ENCODE measurements at places on chromosomes 7 and 10.

GRCh38 chr10:108639010-108639409 lies 1284.3 kb downstream of the XPNPEP1 start:
- no peak for DNase-seq

DNA sequence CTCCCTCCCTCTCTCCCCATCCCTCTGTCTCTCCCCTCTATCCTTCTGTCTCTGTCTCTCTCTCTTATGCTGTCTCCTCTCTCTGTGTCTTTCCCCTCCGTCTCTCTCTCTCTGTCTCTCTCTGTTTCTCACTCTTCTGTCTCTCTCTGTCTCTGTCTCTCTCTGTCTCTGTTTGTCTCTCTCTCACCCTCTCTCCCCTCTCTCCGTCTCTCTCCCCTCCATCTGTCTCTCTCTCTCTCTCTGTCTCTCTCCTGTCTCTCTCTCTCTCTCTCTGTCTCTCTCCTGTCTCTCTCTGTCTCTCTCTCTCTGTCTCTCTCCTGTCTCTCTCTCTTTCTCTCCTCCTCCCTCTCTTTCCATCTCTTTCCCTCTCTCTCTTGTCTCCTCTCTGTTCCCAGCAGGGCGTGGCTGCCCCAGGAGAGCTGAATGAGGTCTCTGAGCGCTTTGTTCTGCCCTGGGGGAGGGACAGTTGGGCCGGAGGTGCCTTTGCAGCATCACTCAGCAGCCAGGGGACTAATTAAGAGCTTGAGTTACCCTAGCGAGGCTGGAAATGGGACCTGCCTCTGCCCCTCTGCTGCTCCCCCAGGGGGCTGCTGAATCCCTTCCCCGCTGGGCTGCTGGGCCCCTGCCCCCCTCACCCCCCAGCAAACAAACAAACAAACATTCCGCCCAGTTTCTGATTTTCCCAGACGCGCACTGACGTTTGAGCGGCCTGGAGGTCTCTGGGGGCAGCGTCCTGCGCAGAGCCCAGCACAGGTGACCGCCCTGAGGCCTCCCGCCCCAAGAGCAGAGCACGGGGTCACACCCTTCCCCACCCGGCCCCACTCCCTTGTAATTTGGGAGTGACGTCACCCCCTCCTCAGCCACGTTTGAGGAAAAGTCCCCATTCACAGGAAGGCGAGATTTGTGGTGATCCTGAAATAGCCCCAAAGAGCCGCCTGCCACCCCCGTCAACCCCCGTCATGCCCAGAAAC lies 68.1 kb downstream of the PDGFA start:
- no peak for DNase-seq

GRCh38 chr7:120984406-120984805 lies 4.1 kb upstream of the CPED1 start:
- DNase-seq: no peak

- DNase-seq: no peak
Observed at GRCh38 chr7:25240896-25241295, 12.6 kb upstream of the NPVF start.

DNA sequence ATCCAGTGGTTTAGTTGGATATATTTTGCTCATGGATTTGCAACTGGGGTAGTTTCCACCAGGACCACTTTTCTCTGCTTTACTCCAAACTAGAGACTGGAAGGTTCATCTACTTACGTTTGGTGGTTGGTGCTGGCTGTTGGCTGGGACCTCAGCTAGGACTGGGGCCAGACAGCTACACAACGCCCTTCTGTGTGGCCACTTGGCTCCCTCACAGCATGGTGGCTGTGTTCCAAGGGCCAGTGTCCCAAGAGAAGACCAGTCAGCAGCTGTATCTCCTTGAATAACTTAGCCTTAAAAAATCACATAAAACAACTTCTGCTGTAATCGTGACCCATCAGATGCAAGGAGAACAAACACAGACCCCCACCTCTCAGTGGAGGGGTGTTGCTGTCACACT lies 4.2 kb upstream of the KCNH2 start:
- DNase-seq: no peak

- DNase-seq: no peak
Observed at GRCh38 chr7:34237493-34237849, 332.1 kb downstream of the BMPER start.

- DNase-seq: no peak
Observed at GRCh38 chr10:22651276-22651980, 63.0 kb downstream of the PIP4K2A start.
